Fibroblast of pulmonary artery (primary cell): ENCODE measurements at places on chromosomes 16 and 17.
A peak's percentile ranks its signal among the peaks of the same experiment; 100 is the strongest.

DNA sequence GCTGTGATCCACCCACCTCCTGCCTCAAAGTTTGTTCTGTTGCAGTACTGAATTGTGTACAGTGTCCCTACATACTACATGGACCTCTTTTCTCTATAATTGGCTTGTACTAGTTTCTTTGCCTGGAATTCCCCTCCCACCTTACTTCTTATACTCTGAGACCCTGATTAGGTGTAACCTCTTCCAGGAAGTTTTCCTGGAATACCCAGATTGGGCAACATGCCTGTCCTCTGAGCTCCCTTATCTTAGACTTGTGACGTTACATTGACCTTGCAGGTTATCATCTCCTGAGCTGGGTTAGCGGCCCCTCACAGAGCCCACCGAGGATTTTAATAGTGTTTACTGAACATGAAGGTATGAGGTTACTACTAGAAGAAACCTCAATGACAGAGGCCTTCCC is 237.0 kb downstream of the ZNF423 start:
- no peak for DNase-seq

DNA sequence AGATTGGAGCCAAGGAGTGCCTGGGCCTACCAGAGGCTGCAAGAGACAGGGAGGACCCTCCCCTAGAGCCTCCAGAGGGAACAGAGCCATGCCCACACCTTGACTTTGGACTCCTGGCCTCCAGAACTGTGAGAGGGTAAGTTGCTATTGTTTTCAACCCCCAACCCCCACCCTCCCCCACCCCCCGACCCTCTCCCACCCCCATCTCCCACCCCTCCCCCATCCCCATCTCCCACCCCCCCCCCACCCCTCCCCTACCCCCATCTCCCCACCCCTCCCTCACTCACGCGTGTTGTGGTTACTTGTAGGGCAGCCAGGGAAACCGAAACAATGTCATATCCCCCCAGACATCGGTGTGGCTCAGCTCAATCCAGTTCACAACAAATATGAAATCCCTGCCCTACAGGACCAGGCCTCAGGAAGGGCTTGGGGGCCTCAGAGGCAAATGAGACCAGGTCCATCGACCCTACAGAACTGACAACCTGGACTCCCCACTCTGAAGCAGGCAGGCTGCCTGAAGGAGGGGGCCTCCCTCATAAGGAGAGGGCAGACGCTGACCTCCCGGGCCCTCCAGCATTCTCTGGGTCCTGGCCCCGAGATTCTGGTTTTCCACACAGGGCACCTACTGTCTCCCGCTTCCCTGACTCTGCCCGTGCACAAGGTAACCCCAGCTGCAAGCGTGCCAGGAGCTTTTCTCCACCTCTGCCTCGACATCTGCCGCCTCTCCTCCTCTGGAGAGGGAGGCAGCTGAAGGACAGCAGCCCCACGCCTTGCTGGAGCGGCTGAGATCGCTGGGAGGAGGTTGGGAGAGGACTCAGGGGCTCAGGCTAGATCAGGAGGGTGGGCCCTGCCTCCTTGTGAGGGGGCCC is 3.0 kb upstream of the ZCCHC14 start:
- DNase-seq: no peak

DNA sequence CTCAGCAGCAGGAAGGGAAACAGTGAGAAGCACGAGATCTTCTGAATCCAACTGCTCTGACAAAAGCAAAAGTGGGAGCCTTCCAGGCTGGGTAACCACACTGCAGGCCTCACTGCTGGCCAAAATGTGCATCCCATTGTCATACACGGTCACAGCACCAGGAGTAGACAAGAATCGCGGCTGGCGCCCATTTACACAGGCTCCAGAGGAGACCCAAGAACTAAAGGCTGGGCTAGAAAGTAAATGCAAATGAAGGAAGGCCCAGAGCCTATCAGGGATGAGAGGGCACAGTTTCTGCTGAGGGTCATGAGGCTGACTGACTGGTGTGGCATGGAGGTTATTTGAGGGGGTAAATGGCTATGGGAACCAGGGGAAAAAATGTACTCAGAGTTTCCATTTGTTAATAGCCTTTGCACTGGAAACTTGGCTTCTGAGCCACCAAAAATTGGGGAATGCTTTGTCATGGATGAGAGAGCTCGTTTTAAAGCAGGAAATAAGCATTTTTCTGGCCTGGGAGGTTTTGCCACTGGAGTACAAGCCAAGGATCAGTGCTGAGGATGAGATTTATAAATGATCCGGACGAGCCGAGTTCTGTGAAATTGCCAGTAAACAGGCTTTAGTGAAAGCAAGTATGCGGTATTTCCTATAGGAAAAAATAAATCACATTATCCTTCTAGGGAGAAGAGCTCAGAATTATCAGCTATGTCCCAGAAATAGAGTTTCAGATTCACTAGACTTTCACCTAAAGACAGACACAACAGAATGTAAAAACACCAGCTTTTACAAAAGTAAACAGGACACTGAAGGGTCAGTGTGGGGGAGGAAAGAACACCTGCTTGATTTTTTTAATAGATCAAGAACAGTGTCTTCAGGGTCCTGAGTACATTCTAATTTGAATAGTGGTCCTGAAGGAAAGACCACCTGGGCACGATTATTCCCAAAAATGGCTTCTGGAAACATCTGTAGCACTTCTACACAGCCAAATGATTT is 66.9 kb upstream of the GSG1L start:
- no peak for DNase-seq

GRCh38 chr17:77526259-77526711 is 385.5 kb downstream of the SEC14L1 start:
- DNase-seq: no peak

DNA sequence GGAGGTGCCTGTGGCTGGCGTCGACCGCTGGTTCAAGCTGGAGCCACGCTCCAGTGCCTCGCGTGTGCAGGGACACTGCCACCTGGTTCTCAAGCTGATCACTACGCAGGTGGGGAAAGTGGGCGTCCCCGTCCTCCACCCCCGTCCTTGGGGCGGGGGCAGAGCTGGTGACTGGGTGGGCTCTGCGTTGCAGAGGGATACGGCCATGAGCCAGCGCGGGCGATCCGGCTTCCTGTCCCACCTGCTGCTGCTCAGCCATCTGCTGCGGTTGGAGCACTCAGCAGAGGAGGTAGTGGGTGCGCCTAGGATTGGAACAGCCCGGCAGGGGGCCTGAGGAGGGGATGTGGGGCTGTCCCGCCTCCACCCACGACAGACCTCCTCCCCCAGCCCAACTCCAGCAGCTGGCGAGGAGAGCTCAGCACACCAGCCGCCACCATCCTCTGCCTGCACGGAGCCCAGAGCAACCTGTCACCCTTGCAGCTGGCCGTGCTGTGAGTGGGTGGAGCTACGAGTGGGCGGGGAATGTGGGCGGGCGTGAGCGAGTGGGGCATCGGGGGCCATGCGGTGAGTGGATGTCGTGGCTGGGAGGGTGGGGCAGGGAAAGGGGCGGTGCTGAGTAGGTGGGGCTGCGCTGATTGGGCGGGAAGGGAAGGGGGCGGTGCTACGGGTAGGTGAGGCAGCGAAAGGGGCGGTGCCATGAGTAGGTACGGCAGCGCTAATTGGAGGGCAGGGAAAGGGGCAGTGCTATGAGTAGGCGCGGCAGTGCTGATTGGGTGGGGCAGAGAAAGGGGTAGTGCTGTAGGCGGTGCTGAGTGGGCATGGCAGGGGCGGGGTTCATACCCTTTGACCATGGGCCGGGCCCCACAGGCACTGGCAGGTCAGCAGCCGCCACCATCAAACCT is 8.9 kb downstream of the TSR3 start:
- peak; percentile 89 for DNase-seq

DNA sequence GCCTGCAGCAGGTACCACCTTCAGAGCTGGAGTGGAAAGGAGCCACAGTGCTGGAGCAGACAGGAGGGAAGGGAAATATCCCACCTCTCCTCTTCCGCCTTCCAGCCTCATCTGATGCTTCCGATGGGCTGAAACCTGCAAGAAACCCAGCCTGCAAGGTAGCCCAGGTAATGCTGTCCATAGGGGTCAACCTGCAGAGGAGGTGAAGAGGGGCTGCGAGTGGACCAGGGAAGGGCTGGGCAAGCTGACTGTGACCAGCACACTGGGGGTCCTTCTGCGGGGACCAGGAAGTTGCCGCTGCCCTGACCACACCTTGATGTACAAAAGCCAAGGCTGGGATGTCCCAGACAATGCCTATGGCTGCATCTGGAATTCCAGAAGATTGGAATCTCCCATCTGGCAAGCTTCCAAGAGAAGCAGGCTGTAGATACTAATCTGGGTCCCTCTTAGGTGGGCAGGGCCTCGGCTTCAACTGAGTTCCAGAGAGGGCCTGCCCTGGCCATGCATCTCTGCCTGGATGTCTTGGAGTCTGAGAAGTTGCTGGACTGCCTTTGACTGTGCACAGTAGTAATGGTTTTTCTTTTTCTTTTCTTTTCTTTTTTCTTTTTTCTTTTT is 5.8 kb downstream of the FOXL1 start:
- DNase-seq: no peak

- DNase-seq: no peak
These were observed 562.8 kb downstream of the MAF start for GRCh38 chr16:79037521-79038373.

GRCh38 chr16:62805221-62805857 is 769.1 kb upstream of the CDH8 start:
- DNase-seq: no peak

GRCh38 chr17:42760652-42761581 is at the start of gene RAMP2:
RAMP2 (plus strand) TSS chr17:42761227; CDS start chr17:42761262, 35 bp downstream.
- no peak for DNase-seq

DNA sequence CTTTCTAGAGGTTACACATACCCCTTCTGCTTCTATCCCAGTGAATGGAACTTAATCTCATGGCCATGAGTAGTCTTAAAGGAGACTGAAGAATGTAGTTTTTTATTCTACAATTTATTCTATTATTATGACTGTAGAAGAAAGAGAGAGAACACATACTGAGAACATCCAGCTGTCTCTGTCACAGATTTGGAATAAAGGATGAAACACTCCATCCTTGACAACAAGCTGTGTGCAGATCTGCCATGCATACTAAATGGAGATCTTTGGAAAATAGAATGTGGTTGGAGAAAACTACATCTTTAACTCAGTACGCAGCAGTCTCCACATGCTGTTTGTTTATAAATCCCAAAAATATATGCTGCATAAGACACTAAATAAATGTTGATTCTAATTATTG is 54.1 kb upstream of the NUDT7 start:
- DNase-seq: no peak

DNA sequence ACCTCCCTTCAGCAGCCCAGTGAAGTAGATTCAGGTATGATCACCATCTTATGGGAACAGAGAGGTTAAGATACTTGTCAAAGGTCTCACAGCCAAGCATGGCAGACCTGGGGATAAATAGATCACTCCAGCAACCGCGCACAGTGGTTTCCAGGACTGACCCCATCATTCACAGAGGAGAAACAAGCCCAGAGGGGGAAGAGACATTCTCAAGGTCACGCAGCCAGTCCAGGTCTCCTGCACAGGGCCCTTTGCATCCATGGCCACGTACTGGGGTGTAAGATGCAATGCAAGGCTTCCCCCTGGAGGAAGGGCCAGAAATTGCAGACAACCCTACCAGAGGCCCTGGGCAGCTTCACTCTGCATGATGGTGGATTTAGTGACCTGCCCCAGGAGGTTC is 19.9 kb downstream of the TLE7 start:
- DNase-seq: no peak

- no peak for DNase-seq
These were observed 21.4 kb downstream of the MMP15 start for GRCh38 chr16:58046936-58047335.

DNA sequence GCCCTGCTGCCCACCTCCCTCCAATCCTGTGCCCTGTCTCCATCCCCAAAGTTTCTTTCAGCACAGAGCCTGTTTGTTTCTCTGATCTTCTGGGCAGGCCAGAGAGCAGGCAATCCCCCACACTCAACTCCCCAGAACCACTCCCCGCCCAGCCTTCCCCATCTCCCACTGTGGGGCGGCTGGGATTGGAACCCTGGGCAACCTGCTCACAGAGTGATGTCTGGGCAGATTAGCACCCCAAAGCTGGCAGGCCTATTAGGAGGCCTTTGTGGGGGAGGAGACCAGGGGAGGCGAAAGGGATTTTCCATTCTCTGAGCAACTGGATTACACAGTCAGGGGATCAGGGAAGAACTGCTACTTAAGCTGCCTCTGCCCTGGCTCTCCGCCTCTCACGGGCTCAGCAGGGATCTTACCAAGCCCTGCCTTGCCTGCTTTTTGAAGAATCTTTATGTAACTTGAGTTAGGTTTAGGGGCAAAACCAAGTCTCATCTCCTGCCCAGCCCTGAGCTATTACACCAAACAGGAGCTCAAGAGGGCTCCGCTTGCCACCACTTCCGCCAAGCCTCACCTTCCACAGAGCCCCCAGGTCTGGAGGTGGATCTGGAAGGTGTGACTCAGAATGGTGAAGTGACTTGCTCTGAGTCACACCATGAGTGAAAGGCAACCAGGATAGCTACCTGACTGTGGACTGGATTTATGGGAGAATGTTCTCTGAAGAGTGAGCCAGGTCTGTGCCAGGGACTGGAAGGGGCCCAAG is 16.0 kb upstream of the LHX1 start:
- peak; percentile 66 for DNase-seq

DNA sequence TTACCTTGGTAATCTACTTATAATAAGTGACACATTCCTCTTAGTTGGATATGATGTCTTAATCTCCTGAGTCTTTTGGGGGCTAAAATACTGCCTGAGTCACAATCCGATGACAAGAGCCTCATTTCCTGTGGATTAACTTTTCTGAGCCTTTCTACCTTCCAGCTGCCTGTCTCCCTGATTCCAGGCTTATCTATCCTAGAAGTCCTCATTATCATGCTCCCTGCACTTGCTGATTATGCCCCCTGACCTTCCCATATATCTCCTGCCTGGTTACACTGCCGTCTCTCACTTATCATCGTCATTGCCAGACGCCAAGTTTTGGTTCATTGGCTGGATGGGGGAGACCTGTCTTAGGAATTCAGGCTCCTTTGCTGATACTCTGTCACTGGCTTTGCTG is 727.4 kb upstream of the CA10 start:
- no peak for DNase-seq

DNA sequence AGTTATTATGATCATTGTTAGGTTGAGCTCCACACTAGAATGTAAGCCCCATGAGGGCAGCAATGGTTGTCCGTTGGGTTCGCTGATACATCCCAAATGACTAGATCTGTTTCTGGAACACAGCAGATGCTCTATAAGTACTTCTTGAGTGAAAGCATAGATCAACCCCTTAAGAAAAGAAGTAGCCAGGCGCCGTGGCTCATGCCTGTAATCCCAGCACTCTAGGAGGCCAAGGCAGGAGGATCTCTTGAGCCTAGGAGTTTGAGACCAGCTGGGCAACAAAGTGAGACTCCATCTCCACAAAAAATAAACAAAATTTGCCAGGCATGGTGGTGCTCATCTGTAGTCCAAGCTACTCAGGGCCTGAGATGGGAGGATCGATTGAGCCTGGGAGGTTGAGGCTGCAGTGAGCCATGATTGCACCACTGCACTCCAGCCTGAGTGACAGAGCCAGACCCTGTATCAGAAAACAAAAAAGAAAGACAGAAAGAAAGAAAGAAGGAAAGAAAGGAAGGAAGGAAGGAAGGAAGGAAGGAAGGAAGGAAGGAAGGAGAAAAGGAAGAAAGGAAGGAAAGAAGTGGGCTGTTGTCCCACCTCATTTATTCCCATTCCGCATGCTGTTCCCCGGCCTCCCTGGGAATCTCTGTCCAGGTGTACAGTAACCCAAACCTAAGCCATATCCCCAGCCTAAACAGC is 54.4 kb upstream of the RPL38 start:
- no peak for DNase-seq
